ENCODE measurements at places on chromosomes 6 and 20.

GRCh38 chr6:12661432-12662089, 55.0 kb upstream of the PHACTR1 start:
- no peak for DNase-seq

DNA sequence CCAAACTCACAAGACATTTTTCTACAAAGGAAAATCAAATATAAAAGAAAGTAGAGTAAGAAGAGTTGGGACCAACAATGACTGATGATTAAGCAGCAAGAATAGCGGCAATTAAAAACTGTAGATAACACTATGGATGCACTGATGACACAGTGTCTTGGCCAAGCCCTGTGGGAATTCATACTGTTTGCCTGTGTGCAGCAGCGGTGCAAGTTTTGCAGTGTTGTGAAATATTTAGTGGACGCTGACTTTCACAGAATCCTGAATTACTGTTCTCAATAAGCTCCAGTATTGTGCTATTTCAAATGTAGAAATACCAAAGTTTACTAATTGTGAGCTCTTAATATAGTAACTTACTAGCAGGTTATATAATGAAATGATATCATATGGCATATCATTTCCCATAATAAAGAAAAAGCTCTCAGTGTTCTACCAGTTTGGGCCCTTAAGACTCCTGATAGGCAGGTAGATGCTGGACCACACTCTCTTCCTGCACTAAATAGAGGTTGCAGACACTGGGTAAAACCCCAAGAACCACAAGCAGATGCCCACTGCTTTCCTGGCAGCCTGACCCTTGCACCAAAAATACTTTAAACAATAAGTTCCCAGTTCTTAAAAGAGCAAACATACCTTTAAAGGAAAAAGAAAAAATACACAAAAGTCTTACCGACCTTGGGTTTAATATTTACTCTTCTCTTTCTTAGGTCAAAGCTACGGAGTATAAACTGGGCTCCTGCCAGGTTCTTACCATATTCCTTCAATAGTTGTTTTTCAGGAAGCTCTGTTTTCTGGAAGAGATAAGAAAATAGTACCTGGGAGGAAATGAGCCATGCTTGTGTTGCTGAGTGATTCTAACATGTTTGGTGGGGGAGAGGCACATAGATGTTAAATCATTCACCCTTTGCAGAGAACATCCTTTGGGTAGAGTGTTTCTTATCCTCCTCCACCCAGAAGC, 41.6 kb downstream of the ANKEF1 start:
- no peak for DNase-seq

- no peak for DNase-seq
Observed at GRCh38 chr6:119040636-119041035, 37.8 kb downstream of the FAM184A start.

DNA sequence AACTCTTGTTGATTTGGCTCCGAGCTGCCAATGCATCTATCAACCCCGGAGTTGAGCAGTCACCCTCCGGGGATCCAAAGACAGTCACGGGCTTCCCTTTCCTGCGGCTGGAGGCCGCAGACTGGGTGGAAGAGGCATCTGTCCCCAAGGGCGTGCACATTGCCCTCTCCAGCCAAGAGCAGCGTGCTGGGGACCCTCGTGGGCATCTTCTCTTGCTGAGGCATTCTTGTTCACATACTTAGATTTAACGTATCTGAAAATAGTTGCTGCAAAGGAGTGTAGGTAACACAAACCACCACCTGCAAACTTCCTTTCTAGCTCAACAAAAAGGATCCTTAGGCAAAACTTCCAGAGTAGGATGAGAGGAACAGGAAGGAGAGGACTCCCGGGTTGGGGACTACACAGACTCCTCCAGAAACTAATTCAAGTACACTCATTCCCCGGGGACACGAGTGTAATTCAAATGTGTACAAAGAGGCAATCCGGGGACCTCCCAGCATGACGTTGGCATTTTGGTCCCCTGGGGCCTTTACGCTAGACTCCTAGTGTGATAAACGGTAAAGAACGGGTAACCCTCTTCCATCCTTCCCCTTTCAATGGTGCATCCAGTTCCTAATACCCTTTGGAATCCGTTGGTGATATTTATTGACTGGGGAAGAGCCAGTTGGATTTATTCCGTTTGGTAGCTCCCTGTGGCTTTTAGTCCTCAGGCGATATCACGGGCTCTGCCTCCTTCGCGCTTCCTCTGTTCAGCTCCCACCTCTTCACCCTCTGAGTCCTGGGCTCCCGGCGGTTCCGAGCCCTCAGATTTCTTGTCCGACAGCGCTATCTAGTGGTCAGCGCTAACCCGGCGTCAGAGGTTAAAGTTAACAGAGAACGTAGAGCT, 2.7 kb upstream of the COL12A1 start:
- peak; percentile 60 for DNase-seq
